Stimulated activated CD4-positive, alpha-beta T cell treated with anti-CD3 and anti-CD28 coated beads, Interleukin-4, amount 100 ng/mL, for 48 hours (primary cell): ENCODE measurements at places on chromosomes 7 and 10.

GRCh38 chr10:27225642-27226257 lies 14.8 kb downstream of the ACBD5 start:
- DNase-seq = no peak

DNA sequence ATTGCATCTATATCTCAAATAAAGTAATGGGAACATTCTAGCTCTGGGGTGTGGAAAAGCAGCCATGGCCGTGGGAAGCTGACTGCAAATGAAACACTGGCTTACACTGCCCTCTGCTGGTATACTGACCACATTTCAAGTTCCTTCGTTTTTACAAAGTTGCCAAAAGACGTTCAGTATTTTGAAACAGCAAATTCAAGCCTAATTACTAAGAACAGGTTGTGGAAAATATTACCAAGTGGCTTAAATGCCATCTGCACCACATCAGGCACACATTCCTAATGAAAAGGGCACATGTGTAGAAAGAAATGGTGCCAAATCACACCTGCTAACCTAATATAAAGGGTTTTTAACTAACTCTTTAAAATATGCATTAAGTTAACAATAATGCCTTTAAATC lies 83.9 kb downstream of the JAZF1 start:
- no peak for DNase-seq

DNA sequence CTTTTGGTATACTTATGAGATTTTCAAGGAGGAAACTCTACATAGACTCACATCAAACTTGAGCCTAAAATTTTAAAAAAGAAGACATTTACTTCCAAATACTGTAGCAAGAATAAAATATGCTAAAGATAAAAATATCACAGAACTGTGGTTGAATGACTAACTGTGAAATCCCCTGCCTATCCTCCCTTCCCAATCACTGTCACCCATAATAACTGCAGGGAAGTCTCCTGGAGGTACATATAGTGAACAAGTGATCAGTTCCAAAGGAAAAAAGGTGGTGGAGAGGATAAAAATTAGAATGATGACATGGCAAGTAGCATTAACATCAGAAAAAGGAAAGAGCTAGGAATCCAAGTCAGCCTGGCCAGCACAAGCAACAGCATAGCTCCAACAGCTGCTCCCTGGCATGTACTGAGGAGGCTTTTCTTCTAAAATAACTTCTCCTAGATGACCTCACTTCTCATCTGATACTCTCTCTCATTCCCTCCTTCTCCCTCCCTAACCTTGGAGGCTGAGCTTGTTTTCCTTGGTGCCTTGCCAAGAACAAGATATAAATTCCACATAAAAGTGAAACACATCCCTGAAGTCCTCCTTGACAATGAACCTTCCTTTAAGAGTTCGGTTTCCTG lies 124.0 kb downstream of the IQUB start:
- no peak for DNase-seq

GRCh38 chr7:130941322-130942210 lies 207.6 kb upstream of the KLF14 start:
- no peak for DNase-seq

GRCh38 chr7:39565538-39565937 lies 666 bp upstream of the YAE1 start:
- DNase-seq = no peak

- no peak for DNase-seq
These were observed 37.0 kb upstream of the PDCD4 start for GRCh38 chr10:110834629-110835301.

- no peak for DNase-seq
These were observed 254.6 kb downstream of the TNS3 start for GRCh38 chr7:47327346-47327697.

GRCh38 chr10:45558425-45558824 lies 114.1 kb downstream of the ZFAND4 start:
- DNase-seq = no peak

- DNase-seq = no peak
These were observed 55.2 kb downstream of the RAPGEF5 start for GRCh38 chr7:22301790-22302189.

DNA sequence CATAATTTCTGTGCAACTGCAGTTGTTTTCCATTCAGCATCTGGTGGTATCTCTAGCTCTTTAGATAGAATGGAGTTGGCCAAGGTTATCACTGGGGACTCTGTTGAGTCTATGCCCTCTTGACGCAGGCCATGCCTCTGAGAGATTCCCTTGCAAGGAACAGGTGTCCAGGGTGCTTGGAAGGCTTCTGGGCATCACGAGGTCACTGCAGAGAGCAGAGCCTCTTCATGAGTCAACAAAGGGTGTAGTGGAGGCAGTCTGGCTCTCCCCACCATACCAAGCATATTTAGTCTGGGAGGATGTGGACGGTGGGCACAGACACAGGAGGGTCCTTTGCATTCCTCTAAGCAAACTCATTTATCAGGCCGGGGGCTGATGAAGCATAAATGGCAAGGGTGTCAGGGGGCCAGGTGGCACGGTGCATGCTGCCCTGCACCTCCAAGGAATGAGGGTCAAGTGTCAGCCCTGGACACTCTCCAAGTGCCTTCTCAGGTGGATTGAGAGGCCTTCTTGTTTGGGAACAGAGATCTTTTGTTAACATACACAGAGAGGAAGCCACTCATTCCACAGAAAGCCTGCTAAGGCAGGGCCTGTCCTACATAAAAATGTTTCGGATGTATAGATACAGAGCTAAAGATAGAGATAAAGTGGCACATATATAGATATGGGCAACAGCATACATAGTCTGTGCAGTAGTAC lies 328.6 kb downstream of the INHBA start:
- no peak for DNase-seq

- no peak for DNase-seq
These were observed 526.8 kb downstream of the PLXDC2 start for GRCh38 chr10:20343036-20343435.

GRCh38 chr7:100673942-100674410 lies 436 bp downstream of the GNB2 start:
- no peak for DNase-seq

DNA sequence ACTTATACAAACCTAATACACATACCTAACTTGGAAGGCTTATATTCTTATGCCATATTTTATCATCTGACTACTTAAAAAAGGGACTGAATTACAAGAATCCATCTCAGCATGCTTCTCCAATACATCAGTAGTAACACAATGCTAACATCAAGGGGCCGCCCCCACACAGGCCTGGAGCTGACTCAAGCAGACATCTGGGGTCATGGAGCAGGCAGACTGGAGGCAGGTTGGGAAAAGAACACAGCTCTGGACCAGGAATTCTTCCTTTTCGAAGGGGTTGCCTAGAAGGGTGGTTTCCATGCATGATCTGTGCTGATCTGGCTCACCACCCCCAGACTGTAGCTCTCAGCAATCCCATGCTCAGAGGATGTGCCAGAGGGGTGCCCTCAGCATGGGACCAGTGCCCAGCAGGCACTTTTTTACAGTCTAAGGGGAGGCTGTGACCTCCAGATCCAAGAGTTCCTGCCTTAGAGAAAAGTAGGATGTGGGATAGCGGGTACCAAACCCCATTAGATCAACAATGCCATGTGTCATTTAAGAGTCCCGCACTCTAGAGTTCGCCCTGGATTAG lies 26.1 kb upstream of the DUSP5 start:
- no peak for DNase-seq

GRCh38 chr10:51075043-51075872 lies 971 bp downstream of the PRKG1 start:
- DNase-seq = no peak

DNA sequence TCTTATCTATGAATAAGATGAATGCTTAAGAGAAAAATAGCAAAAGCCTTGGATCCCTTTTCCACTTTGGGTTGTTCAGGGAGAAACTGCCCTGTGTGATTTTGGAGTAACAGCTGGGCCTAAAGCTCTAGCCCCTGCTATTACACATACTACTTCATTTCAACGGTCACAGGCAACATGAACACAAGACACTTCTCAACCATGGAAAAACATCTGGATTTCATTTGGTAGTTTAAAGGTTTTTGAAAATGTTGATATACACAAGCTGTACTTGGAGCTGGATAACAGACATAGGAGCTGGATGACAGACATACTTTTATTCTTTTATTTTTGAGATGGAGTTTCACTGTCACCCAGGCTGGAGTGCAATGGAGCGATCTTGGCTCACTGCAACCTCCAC lies 2.7 kb upstream of the CHUK start:
- no peak for DNase-seq
